ENCODE measurements at places on chromosomes 12 and 14. TPM values are rescaled to one million over a fixed set of nuclear protein-coding genes. Genes with fewer than 3 reads are reported as not detected.

DNA sequence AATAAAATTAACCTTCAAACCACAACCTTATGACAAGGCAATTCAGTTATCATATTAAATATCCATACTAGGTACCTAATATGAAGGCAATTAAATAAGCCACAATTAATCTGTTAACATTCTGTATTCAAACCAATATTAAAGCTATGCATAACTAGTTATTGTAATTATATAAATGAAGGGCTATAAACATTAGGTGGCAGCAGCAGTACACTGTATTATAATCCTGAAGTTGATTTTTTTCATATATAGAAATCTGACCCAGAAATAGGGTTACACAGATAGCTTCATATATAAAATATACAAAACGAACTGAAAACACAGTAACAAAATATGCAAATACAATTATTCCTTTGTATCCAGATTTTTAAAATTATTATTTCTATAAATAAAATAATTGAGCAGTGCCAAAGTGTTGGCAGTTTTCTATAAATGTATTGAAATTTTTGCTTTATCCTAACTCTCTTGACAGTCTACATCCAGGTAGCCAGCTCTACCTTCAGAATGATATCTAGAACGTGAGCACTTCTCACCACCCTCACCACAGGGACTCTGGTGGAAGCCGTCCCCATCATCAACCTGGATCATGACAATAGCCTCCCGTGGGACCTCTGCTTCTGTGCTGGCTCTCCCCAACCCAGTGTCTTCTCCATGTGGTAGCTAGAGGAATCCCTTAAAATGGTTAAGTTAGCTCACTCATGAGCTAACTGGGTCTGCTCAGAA lies 136.2 kb downstream of the MED13L start:
- DNase-seq = peak; percentile 17

- DNase-seq = no peak
Observed at GRCh38 chr12:10847744-10848143, 1.5 kb downstream of the PRR4 start.

- DNase-seq = no peak
Observed at GRCh38 chr14:22939684-22940083, 10.5 kb upstream of the PRMT5 start.

- DNase-seq = no peak
Observed at GRCh38 chr14:20487396-20487725, 18.0 kb upstream of the RNASE10 start.

DNA sequence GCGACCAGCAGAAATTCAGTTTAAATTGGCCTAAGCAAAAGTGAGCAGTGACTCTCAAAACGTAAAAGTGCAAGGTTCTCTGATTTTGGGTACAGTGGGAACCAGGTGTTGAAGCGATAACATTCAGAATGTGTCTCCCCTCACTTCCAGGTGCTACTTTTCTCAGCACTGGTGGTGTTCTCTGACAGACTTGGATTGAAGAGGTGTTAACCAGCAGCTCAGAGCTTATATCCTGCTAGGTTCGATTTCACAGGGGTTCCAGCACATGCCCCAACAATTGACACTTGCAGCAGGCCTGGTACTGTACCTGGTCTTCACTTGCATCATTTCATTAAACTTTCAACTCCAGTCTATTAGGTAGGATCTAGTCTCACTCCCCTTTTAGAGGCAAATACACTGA lies 680.2 kb downstream of the VRK1 start:
- no peak for DNase-seq

- no peak for DNase-seq
Observed at GRCh38 chr14:38799671-38800070, 303.4 kb downstream of the SEC23A start.

CDKN3 gene
- 157 TPM for total RNA-seq

DNA sequence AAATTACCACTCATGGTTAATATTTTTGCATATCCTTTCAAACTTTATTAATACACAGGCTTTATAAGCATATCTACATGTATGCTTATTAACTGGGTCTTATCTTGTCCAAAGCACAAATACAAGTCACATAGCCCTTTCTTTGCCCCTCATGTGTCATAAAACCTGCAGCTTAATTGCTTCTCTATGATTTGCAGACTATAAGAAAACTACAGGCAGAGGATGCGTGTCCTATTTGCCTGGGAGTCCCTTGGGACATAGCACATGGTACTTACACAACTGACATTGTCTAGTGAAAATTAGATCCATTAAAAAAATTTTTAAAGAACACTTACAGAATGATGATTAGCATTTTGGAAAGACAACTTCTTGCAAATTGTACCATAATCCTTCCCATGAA lies 190.5 kb upstream of the PLEKHA5 start:
- no peak for DNase-seq

DNA sequence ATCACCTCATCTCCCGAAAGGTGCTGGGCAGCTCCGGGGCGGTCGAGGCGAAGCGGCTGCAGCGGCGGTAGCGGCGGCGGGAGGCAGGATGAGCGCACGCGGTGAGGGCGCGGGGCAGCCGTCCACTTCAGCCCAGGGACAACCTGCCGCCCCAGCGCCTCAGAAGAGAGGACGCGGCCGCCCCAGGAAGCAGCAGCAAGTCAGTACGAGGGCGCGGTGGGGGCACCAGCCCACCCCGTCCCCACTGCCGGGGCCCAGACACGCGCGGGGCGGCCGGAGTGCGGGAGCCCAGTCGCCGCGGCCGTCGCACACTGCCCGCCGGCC lies 862 bp downstream of the HMGA2 start:
- no peak for DNase-seq

ARF3 gene
- total RNA-seq = 106 TPM

All from OCI-LY7 (cell line).